ENCODE measurements at places on chromosomes 12 and 14. TPM values are rescaled to one million over a fixed set of nuclear protein-coding genes. Genes with fewer than 3 reads are reported as not detected.

DNA sequence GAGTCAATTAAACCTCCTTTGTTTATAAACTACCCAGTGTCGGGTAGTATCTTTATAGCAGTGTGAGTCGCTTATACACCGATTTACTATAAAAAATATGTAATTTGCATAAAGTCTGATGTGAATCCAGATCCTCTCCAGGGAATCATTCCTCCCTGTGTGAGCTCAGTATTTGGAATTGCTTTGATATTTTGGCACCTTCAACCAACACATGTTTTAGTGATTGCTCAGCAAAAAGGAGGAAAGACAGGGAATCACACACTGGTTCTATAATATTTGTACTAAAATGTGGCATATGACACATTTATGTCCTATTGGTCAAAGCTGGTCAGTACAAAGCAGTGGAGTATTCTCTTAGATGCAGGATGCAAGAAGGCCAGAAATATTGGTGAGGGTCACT, 703.9 kb upstream of the ATXN7L3B start:
- no peak for DNase-seq

DNA sequence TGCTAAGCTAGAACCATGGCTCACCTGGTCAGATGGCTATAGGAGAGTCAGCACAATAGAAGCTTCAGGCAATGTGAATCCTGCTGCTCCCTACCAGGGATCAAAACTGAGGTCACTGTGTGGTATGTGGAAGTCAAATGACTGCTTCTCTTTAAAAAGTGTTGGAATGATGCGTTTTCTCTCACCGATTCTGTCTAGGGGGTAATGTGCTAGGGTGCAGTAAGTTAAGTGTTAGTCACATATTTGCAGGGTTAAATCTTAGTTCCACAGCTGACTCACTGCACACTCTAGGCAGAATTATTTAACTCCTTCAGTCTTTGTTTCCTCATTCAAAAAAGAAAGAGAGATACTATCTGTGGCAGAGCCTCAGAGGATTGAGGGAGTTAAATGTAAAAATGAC, 696.6 kb downstream of the DIO2 start:
- DNase-seq: no peak

DNA sequence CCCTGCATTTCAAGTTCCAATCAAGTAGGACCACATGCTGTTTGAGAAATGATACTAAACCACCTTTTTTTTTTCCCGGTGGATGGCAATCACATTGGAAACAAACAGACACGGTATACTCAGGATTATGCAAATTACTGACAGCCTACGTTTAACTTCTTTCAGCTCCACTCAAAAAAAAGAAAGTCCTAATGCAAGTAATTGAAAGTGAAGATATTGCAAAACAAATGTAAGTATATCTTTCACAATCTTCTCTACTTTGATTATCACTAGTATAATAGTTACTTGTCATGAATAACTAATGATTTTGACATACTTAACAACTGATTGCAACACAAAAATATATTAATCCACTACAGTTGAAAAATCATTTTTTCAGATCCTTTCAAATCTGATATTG, 2.6 kb upstream of the OSBPL8 start:
- DNase-seq: no peak

GRCh38 chr12:112325622-112326207, 56.5 kb downstream of the HECTD4 start:
- no peak for DNase-seq

The NDUFA12 gene
- 128 TPM for total RNA-seq

The PPTC7 gene
- total RNA-seq: 43.1 TPM

- no peak for DNase-seq
Measured at GRCh38 chr14:100643426-100643825, 56.2 kb upstream of the BEGAIN start.

The SVOP gene
- not detected for total RNA-seq

DNA sequence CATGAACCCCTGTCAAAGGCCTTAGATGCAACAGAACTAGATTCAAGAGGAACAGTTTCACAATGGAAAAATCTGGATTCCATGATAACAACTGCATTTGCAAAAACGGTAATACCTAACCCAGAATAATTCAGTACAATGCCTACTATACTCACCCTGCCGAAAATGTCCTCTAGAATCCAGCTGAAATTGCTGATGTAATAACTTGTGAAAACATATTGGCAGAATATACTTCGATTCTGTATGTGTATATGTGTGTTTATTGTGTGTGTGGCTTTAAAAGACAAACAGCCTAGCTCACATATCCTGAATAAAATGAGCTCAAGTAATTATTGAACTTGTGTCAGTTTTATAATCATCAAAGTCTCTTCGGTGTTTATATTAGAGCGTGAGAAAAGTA, 46.0 kb downstream of the PHLDA1 start:
- no peak for DNase-seq

GRCh38 chr14:101581806-101582205, 20.5 kb downstream of the DIO3 start:
- no peak for DNase-seq

- DNase-seq: no peak
Measured at GRCh38 chr12:5505116-5505515, 73.2 kb downstream of the NTF3 start.

DNA sequence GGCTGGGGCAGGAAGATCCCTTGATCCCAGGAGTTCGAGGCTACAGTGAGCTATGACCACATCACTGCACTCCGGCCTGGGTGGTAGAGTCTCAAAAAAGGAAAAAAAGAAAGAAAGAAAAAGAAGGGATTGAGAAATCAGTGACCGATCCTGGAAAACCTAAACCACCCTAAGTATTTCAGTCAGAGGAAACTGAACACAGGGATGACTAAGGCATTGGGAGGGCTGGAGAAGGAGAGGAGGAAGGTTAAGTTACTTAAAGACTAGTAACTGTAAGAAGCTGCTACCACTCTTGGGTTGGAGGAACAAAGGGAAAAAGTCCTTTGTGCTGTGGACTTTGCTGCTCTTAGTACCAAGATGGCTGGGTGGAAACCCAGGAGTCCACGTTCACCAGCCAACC, 10.6 kb downstream of the HHIPL1 start:
- no peak for DNase-seq

- no peak for DNase-seq
Measured at GRCh38 chr12:87227162-87227561, 802.0 kb downstream of the C12orf50 start.

The A2M gene
- total RNA-seq: not detected

The CMA1 gene
- not detected for total RNA-seq

DNA sequence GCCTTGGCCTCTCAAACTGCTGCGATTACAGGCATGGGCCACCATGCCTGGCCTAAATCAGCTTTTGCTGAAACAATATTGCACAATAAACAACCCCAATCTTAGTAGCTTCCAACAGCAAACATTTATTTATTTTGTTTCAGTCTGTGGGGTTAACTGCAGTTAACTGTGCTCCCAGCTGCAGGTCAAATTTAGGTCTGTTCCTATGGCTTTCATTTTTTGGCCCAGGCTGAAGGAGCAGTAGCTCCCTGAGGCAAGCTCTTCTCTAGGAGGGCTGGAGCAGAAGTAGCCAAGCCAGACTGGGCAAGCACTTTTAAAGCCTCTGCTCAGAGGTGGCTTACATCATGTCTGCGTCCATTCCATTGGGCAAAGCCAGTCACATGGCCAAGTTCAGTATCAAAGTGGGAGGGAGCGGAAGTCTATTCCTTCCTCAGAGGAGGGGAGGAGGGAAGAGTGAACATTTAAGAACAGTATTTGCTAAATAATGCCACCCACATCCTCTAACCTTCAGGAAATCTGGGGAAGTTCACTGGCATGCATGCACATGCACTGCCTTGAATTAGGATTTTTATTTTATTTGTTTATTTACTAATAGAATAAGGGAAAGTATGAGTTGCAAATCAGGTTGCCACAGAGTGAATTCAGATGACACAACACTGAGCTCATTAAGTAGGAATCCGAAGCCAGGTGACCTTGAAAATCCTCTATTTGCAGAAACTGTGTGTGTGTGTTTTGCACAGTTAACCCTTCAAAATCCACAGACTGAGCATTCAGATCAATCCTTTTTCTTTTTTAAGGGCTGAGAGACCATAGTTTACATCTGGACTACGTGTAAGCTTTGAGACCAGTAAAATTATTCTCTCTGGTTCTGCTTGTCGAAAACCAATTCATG, 122.0 kb upstream of the SEL1L start:
- no peak for DNase-seq

The ISM2 gene
- 0.94 TPM for total RNA-seq

The MAGOHB gene
- 85.6 TPM for total RNA-seq

- peak; percentile 93 for DNase-seq
Measured at GRCh38 chr14:106308839-106309389, 782.5 kb downstream of the TMEM121 start.

The FZD10 gene
- not detected for total RNA-seq

- no peak for DNase-seq
Measured at GRCh38 chr14:73276836-73277235, 39.5 kb downstream of the PAPLN start.

The PPM1H gene
- 0.07 TPM for total RNA-seq

- no peak for DNase-seq
Measured at GRCh38 chr12:103310546-103311270, 185.1 kb downstream of the C12orf42 start.

The PZP gene
- not detected for total RNA-seq

- DNase-seq: peak; percentile 57
Measured at GRCh38 chr12:128976120-128976738, 123.0 kb downstream of the GLT1D1 start.

The EML1 gene
- total RNA-seq: 0.56 TPM

DNA sequence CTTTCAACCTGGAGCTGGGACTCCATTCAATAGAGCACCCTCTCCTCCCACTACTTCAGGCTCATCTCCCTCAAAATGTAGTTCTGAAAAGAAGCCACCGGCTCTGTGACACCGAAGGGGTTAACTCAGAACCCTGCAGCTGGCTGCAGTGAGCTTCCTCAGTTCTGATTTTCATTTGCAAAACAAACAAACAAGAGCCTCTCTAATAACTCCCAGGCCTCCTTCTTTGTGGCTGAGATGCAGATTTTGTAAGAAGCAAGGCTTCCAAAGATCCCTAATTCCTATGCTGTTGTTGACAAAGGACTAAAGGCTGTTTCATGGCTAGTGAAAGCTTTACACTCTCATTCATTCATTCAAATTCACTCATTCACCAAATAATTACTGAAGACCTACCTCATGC, 333.4 kb upstream of the TBX3 start:
- no peak for DNase-seq

The SUSD6 gene
- 36.2 TPM for total RNA-seq

The GZMB gene
- total RNA-seq: 1,779 TPM

- DNase-seq: no peak
Measured at GRCh38 chr12:130968611-130969010, 14.9 kb downstream of the ADGRD1 start.

The TC2N gene
- 32.5 TPM for total RNA-seq

GRCh38 chr14:82626156-82627066, 1092.8 kb upstream of the SEL1L start:
- DNase-seq: no peak

The ESR2 gene
- 0.31 TPM for total RNA-seq

The SPX gene
- not detected for total RNA-seq

The KRT85 gene
- total RNA-seq: not detected

DNA sequence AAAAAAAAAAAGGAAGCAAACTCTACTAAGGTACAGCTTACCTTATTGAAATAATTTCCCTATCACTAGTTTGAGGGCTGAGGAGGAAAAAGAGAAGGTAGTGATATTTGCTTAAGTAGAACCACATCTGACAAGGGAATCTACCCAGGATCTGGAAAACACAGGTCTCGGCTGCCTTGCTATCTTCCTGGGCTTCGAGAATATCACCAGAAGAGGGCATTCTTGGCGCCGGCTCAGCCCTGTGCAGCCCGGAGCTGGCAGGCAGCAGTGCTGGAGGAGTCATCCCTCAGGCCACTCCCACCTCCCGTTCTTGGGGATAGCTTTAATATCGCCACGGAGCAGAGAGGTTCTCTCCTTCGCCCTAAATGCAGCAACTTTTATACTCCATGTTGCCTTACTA, 1181.2 kb downstream of the VRK1 start:
- DNase-seq: peak; percentile 90

DNA sequence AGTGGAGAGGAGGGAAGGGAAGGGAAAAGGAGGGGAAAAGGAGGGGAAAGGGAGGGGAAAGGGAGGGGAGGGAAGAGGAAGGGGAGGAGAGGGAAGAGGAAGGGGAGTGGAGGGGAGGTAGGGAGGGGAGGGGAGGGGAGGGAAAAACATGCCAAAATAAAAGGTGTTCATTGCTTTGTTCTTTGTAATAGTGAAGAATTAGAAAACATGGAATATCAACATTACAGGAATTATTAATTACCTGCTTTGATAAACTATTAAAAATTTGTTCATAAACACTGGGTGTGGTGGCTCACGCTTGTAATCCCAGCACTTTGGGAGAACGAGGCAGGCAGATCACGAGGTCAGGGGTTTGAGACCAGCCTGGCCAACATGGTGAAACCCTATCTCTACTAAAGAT, 579.2 kb downstream of the MED13L start:
- DNase-seq: no peak

The TDP1 gene
- 97.2 TPM for total RNA-seq

The P2RX2 gene
- total RNA-seq: not detected

DNA sequence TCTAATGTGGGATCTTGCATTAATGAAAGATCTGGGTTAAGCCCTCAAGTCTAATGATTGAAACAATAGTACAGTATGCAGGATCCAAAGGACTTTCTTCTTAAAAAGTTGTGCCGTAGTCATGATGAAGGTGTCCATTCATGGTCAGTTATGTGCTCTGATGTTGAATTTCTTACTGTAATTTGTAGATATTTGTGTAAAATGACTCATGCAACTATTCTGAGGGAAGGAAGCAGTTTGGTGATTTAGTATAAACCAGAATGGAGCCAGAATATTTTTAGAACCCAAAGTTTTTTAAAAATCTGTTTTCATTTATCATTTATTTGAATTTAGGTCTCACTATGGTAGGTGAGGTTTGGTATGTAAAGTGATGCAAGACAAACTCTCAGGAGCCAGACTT, 151.2 kb downstream of the AKAP6 start:
- DNase-seq: no peak

Data from activated CD8-positive, alpha-beta T cell treated with anti-CD3 and anti-CD28 coated beads for 36 hours (primary cell).